ENCODE measurements at places on chromosomes 2 and 18. TPM values are rescaled to one million over a fixed set of nuclear protein-coding genes. Genes with fewer than 3 reads are reported as not detected.
A peak's percentile ranks its signal among the peaks of the same experiment; 100 is the strongest.

GRCh38 chr2:167759531-167759930, 487.9 kb downstream of the STK39 start:
- no peak overlapping the region for H3K4me3 ChIP-seq
- no peak overlapping the region for H3K27ac ChIP-seq
- H3K27me3 ChIP-seq: peaks cover 2% of the 10 kb centered on the region

- H3K36me3 ChIP-seq: no peaks in the 10 kb centered on the region
- H3K27ac ChIP-seq: no peak overlapping the region
- H3K27me3 ChIP-seq: peaks cover 49% of the 10 kb centered on the region
- H3K4me3 ChIP-seq: no peak overlapping the region
These were observed 2.4 kb upstream of the ARHGEF4 start for GRCh38 chr2:130834091-130834930.

GRCh38 chr2:68238955-68239822, 13.1 kb downstream of the PPP3R1 start:
- peak overlapping the region; percentile 68 for H3K27ac ChIP-seq
- no peak for DNase-seq
- H3K27me3 ChIP-seq: no peaks in the 10 kb centered on the region
- peaks cover 47% of the 10 kb centered on the region for H3K4me1 ChIP-seq

GRCh38 chr2:140759426-140760156, 1371.2 kb downstream of the LRP1B start:
- no peak overlapping the region for H3K27ac ChIP-seq
- no peak overlapping the region for H3K4me3 ChIP-seq
- H3K27me3 ChIP-seq: no peaks in the 10 kb centered on the region

DNA sequence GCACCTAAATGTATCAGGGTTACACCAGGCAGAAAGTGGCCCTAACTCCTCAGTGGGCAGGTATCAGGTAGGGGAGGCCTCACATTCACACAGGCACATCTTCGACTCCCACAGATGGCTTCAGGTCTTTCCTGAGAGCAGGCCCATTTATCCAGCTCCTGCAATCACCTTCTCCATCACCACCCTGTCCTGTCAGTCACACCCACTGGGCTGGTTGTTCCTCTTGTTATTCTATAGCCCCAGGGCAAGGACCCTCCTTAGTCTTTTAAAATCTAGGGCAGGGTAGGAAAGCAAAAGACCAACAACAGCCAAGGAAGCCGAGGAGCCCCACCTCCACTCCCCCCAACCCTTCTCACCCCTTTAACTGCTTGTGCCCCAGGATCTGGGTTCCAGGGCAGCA, 9.1 kb upstream of the HOXD4 start:
- H3K36me3 ChIP-seq: no peaks in the 10 kb centered on the region
- DNase-seq: no peak
- H3K27me3 ChIP-seq: peaks cover 77% of the 10 kb centered on the region
- no peak overlapping the region for H3K27ac ChIP-seq

DNA sequence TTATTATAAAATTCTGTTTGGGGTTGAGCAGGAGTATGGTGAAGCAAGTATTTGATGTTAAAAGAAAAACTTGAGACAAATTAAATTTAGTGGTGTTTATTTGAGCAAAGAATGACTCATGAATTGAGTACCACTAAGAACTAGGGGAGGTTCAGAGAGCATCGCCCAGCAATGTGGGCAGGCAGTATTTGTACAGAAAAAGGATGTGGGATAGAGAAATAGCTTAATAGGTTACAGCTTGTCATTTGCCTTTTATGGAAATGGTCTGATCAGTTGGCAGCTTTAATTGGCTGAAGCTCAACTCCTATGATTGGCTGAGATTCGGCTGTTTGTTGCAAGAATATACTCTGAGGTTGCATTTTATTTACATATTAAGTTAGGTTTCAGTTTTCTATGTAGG, 68.2 kb downstream of the LRATD1 start:
- no peaks in the 10 kb centered on the region for H3K4me1 ChIP-seq
- H3K36me3 ChIP-seq: no peaks in the 10 kb centered on the region
- no peak overlapping the region for H3K27ac ChIP-seq
- no peak for DNase-seq

GRCh38 chr2:88269836-88270235, 99.7 kb downstream of the THNSL2 start:
- peaks cover 3% of the 10 kb centered on the region for H3K27me3 ChIP-seq
- DNase-seq: no peak
- H3K27ac ChIP-seq: no peak overlapping the region
- H3K4me1 ChIP-seq: peaks cover 7% of the 10 kb centered on the region

DNA sequence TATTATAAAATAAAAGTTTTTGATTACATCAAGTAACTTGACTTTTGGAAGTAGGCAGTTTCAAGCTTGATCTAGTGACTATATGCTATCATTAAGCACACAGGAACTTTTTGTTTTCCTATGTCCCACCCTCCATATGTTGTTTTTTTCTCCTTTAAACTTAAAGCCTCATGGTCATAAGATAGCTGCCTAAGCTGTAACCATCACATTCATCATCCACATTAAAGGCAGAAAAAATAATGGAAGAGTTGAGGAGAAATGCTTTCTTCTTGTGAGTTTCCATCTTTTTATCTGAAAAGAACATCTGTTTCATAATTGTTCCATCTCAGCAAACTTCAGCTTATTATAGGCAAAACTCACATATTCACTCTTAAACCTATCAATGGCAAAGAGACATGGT, 630.4 kb downstream of the STK39 start:
- no peak overlapping the region for H3K4me3 ChIP-seq
- H3K4me1 ChIP-seq: no peaks in the 10 kb centered on the region
- H3K27ac ChIP-seq: no peak overlapping the region
- no peaks in the 10 kb centered on the region for H3K27me3 ChIP-seq
- no peak for DNase-seq
- no peaks in the 10 kb centered on the region for H3K36me3 ChIP-seq

- H3K4me3 ChIP-seq: peak overlapping the region; percentile 74
- H3K4me1 ChIP-seq: peaks cover 20% of the 10 kb centered on the region
- H3K36me3 ChIP-seq: no peaks in the 10 kb centered on the region
- peaks cover 18% of the 10 kb centered on the region for H3K27me3 ChIP-seq
- peak overlapping the region; percentile 77 for H3K27ac ChIP-seq
These were observed 17.4 kb upstream of the HAAO start for GRCh38 chr2:42809819-42810120.

DNA sequence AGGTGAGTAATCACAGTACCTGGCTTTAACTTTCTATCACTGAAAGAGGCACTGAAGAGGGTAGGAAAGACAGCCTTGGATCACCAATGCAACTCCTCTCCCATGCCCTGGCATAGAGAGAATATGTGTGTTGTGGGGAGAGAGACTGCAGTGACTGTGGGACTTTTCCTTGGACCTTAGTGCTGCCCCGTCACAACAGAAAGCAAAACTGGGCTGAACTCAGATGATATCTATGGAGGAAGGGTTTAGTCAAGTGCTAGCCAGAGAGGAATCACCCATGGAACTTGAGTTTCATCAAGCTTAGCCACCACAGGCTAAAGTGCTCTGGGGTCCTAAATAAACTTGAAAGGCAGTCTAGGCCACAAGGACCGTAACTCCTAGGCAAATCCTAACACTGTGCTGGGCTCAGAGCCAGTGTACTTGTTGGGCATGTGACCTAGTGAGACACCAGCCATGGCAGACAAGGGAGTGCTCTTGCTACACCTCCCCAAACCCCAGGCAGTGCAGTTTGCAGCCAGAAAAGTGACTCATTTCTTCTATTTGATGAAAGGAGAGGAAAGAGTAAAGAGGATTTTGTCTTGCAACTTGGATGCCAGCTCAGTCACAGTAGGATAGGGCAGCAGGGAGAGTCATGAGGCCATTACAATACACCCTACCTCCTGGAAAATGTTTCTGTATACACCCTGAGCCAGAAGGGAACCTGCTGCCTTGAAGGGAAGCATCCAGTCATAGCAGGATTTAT, 105.8 kb upstream of the SPOPL start:
- no peak overlapping the region for H3K4me3 ChIP-seq
- no peaks in the 10 kb centered on the region for H3K36me3 ChIP-seq
- no peaks in the 10 kb centered on the region for H3K4me1 ChIP-seq
- no peak for DNase-seq
- no peak overlapping the region for H3K27ac ChIP-seq
- H3K27me3 ChIP-seq: no peaks in the 10 kb centered on the region

DNA sequence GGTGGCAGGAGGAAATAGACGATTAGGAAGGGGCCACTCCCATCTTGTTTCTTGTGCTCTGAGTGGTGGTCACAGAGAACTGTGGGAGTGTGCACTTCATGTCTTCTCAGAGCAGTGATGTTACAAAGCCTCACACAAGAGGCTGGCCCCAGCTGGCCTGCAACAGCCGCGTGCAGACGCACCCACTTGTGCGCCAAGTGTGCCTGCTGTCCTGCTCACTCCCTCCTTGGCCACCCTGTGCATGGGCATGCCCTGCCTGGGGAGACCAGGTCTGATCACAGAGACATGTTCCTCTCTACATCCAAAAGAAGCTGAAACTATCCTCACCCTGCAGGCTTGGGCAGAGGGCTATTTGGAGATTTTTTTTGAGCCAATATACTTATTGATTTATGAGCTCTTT, 108.4 kb downstream of the MRO start:
- H3K4me3 ChIP-seq: no peak overlapping the region
- no peak overlapping the region for H3K27ac ChIP-seq
- H3K27me3 ChIP-seq: no peaks in the 10 kb centered on the region
- no peaks in the 10 kb centered on the region for H3K36me3 ChIP-seq

DNA sequence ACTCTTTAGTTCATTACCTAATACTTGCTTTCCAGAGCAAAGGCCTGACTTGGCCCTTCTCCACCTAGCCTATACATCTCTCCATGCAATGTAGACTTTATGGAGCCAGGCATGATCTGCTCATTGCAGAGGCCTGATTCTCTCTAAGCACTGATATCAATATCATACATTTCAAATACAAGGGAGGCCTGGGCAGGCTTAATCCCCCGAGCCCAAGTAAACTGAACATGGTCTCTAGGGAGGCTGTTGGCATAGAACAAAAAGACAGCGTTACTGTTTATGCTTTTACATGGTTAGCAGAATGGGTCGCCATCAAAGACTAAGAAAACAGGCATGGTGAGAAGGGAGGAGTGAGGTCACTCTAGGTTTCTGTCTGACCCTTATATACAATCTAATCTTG, 695.1 kb downstream of the ZEB2 start:
- no peak overlapping the region for H3K4me3 ChIP-seq
- H3K4me1 ChIP-seq: no peaks in the 10 kb centered on the region
- H3K36me3 ChIP-seq: no peaks in the 10 kb centered on the region
- no peak for DNase-seq

DNA sequence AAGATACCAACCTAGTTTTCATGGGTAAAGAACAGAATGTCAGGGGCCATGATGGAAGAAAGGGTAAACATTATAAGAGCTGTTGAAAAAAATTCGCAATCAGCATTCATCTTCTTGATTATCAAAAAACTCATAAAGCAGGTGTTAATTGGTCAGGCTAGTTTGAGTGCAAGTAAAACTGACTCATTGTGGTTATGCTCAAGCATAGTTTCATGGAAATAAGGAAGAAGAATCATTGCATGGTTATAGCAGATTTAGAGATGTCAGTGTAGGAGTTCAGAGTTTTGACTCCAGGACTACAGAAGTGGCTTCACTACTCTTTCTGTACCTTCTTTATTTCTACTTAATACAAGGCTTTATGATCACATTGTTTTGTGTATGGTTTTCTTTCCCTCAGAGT, 26.9 kb upstream of the CDH19 start:
- H3K4me3 ChIP-seq: no peak overlapping the region
- H3K27me3 ChIP-seq: no peaks in the 10 kb centered on the region
- no peak overlapping the region for H3K27ac ChIP-seq
- no peaks in the 10 kb centered on the region for H3K4me1 ChIP-seq
- no peaks in the 10 kb centered on the region for H3K36me3 ChIP-seq

DNA sequence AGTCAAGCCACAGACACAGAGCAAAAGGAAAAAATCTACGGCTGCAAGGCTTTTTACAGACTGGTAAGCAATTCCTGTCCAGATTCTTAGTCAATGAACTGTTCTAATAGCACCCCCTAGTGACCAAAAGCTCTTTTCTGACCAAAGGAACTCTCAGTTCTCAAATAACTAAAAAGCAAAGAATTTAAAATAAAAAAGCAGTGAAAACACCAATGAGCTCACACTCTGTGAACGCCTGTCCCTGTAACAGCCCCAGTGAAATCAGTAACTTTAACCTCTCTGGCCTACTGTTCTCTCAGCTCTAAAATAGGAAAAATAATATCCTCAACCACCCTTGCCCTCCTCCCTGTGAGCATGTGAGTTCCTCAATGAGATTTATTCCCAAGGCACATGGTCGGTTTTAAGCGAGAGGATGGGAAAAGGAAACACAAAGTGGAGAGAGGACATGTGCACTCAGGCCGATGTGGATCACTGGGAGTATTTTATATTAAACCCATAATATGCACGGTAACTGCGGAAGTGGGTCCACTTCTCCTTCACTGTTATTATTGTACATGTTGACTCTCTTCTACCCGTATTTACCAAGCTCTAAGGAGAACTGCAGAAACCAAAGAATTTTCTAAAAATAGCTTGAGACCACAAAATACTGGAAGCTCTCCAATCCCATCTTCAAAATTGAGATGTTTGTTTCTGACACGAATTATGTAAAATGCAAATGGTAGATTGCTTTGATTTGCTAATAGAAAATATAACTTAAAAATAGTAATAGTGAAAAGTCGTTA, 128.5 kb downstream of the STK39 start:
- H3K4me3 ChIP-seq: no peak overlapping the region
- H3K27ac ChIP-seq: no peak overlapping the region
- DNase-seq: peak; percentile 79
- H3K4me1 ChIP-seq: no peaks in the 10 kb centered on the region
- H3K27me3 ChIP-seq: no peaks in the 10 kb centered on the region

GRCh38 chr2:217013926-217014325, 154.1 kb upstream of the TNP1 start:
- H3K27ac ChIP-seq: no peak overlapping the region
- peaks cover 35% of the 10 kb centered on the region for H3K27me3 ChIP-seq
- peaks cover 5% of the 10 kb centered on the region for H3K4me1 ChIP-seq
- DNase-seq: no peak
- H3K36me3 ChIP-seq: no peaks in the 10 kb centered on the region

DNA sequence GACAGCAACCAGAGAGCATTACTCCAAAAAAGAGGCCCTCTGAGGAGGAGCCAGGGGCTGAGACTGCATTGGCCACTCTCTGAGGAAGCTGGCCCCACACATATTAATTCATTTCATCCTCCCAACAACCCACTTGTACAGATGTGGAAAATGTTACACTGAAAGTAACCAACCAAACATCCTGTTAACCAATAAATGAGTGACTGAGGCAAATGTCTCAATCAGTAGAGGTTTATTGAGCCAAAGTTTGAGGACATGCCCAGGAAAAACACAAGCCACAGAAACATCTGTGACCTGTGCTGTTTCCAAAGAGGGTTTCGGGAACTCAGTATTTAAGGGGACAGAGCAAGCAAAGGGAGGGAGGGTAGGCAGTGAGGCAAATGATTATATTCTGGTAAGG, 53.0 kb downstream of the SKA1 start:
- no peaks in the 10 kb centered on the region for H3K36me3 ChIP-seq
- no peak overlapping the region for H3K27ac ChIP-seq
- H3K4me3 ChIP-seq: no peak overlapping the region
- H3K27me3 ChIP-seq: peaks cover 16% of the 10 kb centered on the region

- H3K4me3 ChIP-seq: no peak overlapping the region
- H3K4me1 ChIP-seq: no peaks in the 10 kb centered on the region
- no peak for DNase-seq
- no peak overlapping the region for H3K27ac ChIP-seq
- H3K27me3 ChIP-seq: peaks cover 6% of the 10 kb centered on the region
These were observed 1.3 kb downstream of the KIAA2012 start for GRCh38 chr2:202074324-202074723.

FOXI3 gene
- not detected for total RNA-seq

FN1 gene
- 1.0 TPM for total RNA-seq

FNDC4 gene
- total RNA-seq: not detected

CFC1 gene
- total RNA-seq: not detected

MAB21L4 gene
- total RNA-seq: not detected

PLEK gene
- total RNA-seq: 0.62 TPM

CCDC102B gene
- total RNA-seq: 1.1 TPM

ITGAV gene
- 8.1 TPM for total RNA-seq

BMP10 gene
- total RNA-seq: not detected

CGREF1 gene
- 15.1 TPM for total RNA-seq

PCARE gene
- not detected for total RNA-seq

MC4R gene
- total RNA-seq: not detected

EPHA4 gene
- total RNA-seq: 0.31 TPM
